AG10803 (cell line): ENCODE measurements at places on chromosomes 1 and 21.

DNA sequence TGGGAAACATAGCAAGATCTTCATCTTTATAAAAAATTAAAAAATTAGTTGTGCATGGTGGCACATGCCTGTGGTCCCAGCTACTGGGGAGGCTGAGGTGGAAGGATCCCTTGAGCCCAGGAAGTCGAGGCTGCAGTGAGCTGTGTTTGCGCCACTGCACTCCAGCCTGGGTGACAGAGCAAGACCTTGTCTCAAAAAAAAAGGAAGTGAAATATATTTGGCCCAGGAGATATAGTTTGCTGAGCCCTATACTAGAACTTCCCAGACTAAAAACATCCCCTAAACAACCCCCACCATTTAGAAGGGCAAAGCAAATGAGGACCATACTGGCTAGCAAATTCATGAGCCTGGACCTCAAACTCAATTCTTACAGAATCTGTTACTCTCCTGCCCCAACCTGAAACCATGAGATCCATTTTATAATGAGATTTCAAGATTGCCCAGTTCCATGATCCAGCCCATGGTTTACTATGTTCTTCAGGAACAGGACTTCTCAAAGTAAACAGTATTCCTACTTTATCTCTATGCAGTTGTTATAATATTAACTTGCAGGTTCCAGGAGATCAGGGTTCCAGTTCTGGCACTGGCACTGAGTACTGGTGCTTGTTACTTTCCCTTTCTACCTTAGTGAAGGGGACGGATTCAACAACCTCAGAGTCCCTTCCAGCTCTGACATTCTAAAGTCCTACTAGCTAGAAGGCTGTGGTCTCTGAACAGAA, 48.9 kb upstream of the TADA1 start:
- DNase-seq, result no peak

- DNase-seq, result no peak
Observed at GRCh38 chr1:11520531-11521233, 41.7 kb downstream of the DISP3 start.

DNA sequence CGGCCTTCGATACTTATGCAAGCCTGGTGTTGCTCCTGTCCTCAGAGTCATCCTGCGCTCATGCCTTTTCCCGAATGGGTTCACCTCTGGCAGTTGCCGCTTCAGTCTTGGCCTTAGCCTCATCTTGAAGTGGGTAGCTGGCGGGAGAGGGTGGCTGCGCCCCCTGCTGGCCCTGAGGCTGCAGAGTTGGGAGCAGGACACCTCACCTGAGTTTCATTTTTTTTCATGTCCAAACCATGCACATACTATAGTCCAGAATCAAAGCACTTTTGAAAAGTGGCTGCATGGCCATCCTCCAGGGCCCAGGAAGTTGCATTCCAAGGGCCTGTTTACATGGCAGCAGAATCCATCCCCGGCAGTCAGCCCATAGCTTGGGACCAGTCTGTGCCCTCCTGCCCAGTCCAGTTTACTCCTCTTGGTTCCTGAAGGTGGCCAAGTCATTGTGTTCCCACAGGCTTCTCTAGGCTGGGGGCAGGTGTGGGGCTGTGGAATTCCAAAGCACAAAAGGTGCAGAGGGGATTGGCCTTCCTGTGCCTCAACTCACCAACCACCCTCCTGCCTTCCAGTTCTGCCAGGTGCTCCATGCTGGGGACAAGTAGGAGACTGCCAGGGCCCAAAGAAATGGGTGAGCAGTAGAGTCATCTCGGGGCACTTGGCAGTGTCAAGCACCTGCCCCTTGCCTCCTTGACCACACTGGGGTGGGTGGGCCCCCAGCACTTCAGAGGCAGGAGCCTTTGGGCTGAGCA, 44.0 kb downstream of the YARS1 start:
- peak; percentile 72 for DNase-seq

GRCh38 chr1:74504125-74504932, 8.1 kb downstream of the LRRC53 start:
- DNase-seq, result peak; percentile 46

- DNase-seq, result no peak
Observed at GRCh38 chr1:198678301-198678836, 39.5 kb downstream of the PTPRC start.

GRCh38 chr1:61853583-61853982, 111.3 kb downstream of the PATJ start:
- DNase-seq, result peak; percentile 29

GRCh38 chr1:56477164-56478111, 101.9 kb downstream of the PLPP3 start:
- peak; percentile 59 for DNase-seq

DNA sequence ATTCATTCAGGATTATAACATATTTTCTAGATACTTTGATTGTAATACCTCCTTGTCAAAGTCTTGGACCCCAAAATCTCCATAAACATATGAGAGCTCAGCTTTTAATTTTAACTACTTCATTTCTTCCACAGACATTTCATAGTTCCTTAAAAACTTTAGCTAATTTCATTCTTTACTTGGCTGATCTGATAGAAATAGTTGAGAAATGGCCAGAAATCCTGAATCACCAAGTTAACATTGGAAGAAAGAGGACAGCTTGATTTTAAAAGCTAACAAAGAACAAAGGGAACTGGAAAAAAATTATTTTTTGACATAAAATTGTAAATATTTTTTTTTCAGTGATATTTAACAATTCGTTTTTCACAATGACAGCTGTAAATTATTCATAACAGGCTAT, 216.5 kb downstream of the NTNG1 start:
- peak; percentile 57 for DNase-seq

DNA sequence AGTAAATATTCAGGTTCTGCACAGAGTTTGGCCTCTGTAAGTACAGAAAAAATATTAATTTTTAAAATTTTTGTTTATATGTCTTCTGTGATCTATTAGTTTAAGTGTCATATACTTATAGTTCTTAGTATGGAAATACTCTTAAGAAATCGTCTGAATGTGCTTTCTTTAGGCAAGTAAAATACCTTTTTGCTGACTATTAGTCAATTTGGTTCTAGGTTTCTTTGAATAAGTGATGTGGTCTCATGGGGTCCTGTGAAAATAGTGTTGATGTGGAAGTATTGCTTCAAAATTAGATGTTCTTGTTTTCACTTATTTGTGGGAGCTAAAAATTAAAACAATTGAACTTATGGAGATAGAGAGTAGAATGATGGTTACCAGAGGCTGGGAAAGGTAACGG, 23.9 kb downstream of the MIGA1 start:
- no peak for DNase-seq
